CD4-positive, alpha-beta memory T cell (primary cell): ENCODE measurements at places on chromosomes 4 and X. TPM values are rescaled to one million over a fixed set of nuclear protein-coding genes. Genes with fewer than 3 reads are reported as not detected.

The TRMT44 gene
- total RNA-seq, result 29.6 TPM

- no peak overlapping the region for H3K4me3 ChIP-seq
- H3K36me3 ChIP-seq, result no peaks in the 10 kb centered on the region
- no peak overlapping the region for H3K27ac ChIP-seq
- no peak for DNase-seq
Observed at GRCh38 chrX:106177106-106177981, 9.2 kb downstream of the PWWP3B start.

GRCh38 chr4:127084666-127085065, 548.1 kb upstream of the INTU start:
- no peak overlapping the region for H3K4me3 ChIP-seq
- H3K4me1 ChIP-seq, result no peaks in the 10 kb centered on the region
- no peak overlapping the region for H3K27ac ChIP-seq

DNA sequence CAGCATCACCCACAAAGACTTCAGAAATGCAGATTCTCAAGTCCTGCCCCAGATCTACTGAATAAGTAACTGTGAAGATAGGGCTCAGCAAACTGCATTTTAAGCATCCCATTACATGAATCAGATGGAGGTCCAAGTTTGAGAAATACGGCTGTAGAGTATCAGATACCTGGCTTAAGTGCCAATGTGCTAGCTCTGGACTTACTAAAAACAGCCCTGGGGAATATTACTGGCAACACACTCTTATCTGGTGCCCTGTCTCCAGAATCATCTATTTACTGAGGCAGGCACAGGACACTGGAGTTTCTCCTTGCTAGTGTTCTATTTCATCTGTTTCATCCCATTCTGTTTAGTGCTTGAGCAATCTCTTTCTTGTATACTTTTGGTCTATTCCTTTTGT, 105.1 kb downstream of the SPOCK3 start:
- no peak for DNase-seq
- H3K27ac ChIP-seq, result no peak overlapping the region
- H3K4me1 ChIP-seq, result no peaks in the 10 kb centered on the region
